ENCODE measurements at places on chromosomes 1 and 21. TPM values are rescaled to one million over a fixed set of nuclear protein-coding genes. Genes with fewer than 3 reads are reported as not detected.

Gene OXCT2
- 2.9 TPM for total RNA-seq

Gene TMPRSS15
- 0.03 TPM for total RNA-seq

Gene DISC1
- total RNA-seq = 3.4 TPM

Gene CDCA8
- 33.6 TPM for total RNA-seq

Gene FMO1
- not detected for total RNA-seq

Gene SPRR3
- total RNA-seq = not detected

Gene TDRD5
- total RNA-seq = 0.03 TPM

Gene EFNA3
- 2.4 TPM for total RNA-seq

Gene CFAP107
- total RNA-seq = not detected

Gene LINGO4
- not detected for total RNA-seq

Gene TMEM200B
- 2.1 TPM for total RNA-seq

Gene TCHH
- total RNA-seq = not detected

Gene TMCC2
- total RNA-seq = 4.8 TPM

Gene HSF2BP
- total RNA-seq = 3.5 TPM

Gene IGFN1
- total RNA-seq = 0.51 TPM

Gene BRDT
- total RNA-seq = not detected

Gene KRTAP19-3
- total RNA-seq = not detected

Gene LRRC42
- 39.8 TPM for total RNA-seq

Gene ZNF683
- total RNA-seq = not detected

Gene SELP
- total RNA-seq = not detected

Gene C1orf226
- total RNA-seq = not detected

Gene PLA2G2D
- total RNA-seq = not detected

Gene EXTL2
- total RNA-seq = 29.3 TPM

Gene PRKAA2
- 7.5 TPM for total RNA-seq

Gene BSND
- total RNA-seq = not detected

Gene C2CD4D
- total RNA-seq = not detected

Gene C1orf53
- total RNA-seq = 28.6 TPM

Gene RIPPLY3
- not detected for total RNA-seq

Gene FNDC5
- total RNA-seq = 2.7 TPM

Gene ST6GALNAC3
- total RNA-seq = 6.2 TPM

Gene TNFAIP8L2
- total RNA-seq = not detected

Gene ALX3
- not detected for total RNA-seq

Data from Daoy (cell line).